Nucleus accumbens (tissue), 56 donors: ENCODE measurements at places on chromosomes 2 and 18.
A peak's percentile ranks its signal among the peaks of the same experiment; 100 is the strongest.

GRCh38 chr2:26344581-26345282 is 1.2 kb upstream of the SELENOI start:
- DNase-seq: no peak

DNA sequence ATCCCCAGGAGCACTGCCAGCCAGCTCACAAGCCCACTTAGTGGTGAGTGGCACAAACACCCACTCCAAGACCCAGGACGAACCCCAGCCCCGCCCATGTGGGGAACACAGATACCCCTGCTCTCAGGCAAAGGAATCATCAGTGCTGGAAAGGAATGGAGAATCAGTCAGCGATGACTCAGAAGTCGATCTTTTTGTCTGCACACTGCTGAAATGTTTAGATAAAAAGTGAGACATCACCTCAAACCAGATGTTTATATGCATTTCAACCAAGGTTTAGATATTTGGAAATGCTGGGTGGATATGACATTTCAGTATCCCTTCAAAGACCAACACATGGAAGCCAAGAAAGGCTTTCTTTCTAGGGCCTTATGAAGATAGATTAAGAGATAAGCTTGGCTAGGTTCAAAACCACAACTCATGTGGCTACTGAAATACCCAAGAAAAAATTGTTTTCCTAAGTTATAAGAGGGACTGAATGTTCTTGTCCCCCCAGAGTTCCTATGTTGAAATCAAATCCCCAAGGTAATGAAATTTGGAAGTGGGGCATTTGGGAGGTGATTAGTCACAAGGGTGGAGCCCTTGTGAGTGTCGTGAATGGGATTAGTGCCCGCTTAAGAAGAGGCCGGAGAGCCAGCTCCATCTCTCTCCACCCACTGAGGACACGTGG is 43.7 kb downstream of the POU3F3 start:
- DNase-seq: no peak

DNA sequence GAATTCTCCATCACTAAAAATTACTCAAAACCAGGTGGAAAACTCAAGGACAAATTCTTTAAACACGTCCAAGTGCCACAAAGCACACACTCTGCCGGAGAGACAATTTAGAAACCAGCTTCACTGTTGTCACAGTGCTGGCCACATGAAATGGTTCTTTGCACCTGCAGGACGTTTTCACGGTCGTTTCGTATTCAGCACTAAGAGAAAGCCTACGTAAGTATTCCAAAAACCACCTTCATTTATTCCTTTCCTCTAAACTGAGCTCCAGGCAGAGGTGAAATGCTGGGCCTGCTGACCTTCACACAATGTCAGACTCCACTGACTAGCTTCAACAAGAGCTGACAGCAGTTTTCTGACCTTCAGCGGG is 680 bp downstream of the ATP5F1A start:
- DNase-seq: no peak

DNA sequence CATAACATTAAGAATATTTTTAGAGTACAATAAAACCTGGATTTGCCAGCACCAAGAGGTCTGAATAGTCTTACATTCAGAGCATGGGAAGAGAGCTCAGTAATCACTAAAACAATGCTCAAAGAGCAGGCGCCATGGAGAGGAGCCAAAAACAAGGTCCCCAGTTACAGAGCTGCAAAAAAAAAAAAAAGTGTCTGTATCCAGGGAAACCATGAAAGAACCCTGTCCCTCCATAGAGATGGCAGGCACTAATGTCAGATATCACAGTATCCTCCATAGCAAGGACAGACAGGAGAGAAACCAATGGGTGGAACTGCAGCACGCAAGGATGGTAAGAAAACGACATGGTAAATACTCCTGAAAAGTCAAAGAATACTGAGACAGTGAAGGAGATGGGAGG is 19.5 kb downstream of the FBXO15 start:
- DNase-seq: peak; percentile 7

DNA sequence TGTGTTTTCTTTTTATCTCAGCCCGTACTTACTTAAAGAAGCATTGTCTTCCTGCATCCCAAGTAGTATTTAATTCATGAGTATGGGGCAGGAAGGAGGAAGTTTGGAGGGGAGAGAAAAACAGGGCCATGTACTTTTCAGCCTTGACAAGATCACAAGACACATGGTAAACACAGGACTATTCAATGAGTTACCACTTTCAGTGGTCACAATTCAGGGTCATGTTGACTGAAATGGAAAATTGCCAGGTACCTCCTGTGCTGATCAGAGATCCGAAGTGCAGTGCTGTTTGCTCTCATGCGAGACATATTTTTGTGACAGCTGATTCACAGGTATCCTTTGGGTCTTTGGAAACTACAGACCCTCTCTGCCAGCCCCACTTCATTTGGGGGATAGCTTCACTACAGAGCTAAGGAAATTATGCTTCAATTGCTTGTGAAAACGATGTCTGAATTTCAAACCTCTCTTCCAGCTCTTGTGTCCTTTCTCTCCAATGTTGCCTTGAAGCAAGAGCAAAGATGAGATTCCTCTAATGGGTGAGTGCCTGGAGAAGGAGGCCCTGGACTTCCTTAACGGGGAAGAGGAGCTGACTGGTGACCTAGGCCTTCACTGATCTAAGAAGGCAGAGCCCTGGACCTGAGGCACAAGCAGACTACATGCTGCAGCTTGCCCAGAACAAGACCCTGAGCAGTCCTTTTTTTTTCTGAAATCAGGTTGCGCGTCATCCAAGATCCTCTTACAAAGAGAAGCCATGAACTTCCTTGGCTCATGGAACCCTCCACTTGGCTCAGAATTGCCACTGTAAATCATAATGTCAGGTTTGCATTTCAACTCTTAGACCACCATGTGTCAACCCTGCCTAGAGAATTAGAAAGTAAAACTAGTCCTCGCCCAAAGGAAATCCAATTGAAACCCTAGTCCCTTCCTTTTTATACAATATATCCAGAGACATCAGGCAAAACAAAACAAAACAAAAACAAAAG is 44.1 kb downstream of the EVA1A start:
- DNase-seq: no peak

DNA sequence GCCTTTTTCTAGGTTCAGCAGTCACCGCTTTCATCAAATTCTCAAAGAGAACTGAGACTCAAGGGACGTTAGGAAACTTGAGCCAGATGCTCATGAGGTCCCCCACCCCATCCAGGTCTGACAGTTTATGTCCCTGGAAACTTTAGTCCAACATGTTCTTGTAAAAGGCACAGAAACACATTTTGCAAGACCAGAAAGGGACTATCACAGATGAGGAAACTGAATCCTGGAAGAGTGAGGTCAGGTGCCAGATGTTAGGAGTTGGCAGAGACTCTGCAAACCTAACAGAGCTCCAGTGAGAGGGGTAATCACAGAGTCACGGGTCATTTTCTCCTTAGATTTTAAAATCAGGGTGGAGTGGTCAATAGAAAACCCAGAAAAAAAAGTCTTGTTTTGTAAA is 76.6 kb downstream of the RDH14 start:
- no peak for DNase-seq

DNA sequence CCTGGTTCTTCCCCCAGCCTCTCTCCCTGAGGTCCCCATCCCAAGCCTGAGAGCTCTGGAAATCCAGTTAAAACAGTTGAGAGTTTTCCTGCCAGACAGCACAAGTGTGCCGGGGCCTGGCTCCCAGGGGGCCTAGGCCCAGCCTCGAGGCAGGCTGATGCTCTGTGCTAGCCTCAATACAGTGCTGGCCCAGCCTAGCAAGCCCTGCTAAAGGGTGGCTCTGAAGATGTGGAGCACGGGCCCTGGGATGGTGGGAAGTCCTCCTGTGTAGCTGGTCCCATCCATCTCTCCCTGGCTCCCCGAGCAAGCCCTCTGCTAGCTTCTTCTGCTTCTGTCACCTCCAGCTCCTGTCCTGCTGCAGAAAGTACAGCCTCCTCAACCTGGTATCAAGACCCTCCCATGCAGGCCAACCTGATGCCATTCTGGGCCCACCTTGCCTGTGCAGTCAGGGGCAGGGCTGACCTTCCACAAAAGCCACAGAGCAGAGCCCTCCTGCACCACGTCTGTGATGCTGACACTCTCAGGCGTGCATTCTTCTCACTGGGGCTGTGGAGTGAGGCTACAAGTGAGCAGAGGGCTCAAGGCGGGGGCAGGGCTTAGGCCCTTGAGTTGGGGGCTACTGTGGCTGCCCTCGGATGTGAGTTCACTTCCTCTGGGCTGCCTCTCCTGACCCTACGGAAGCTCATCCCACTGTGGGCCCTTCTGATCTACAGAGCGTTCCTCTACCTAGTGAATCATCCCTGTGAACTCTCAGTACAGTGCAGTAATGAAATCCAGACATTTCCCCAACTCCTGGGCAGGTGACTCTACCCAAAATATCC is 60.1 kb upstream of the LAPTM4A start:
- DNase-seq: no peak

DNA sequence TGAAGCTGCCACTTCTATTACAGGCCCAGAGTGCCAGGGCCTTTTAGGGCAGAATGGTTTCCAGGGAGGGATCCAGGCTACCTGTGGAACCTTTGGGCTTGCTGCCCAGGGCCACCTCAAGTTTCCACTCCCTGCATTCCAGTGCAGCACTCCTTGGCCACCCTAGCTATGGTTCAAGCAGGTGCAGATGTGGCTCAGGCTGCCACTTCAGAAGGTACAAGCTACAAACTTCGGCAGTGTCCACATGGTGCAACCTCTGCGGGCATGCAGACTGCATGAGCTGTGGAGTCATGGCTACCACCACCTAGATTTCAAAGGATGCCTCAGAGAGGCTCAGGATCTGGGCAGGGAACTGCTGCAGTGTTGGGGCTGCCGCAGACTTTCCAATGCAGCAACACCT is 248.1 kb upstream of the UBE2E3 start:
- DNase-seq: no peak

- no peak for DNase-seq
Observed at GRCh38 chr2:15677141-15677843, 85.6 kb downstream of the DDX1 start.

DNA sequence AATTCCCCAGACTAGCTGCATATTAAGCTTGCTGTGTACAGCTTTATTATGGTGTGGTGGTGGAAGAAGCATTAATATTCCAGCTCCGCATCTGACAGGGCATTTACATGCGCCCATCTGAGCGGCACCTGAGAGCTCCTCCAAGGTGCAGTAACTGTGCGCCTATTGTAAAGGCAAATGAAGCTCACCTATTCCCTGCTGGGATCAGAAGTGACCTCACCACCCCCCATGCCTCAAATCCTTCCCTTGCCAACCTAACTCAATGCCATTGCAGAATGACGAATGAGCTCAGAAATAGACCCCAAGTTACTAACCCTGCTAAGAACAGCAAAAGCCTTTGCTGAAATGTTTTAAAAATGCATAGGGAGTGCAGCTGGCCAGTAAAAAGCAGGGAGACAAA is 14.3 kb downstream of the BCL11A start:
- no peak for DNase-seq

GRCh38 chr2:134773335-134773734 is 54.5 kb upstream of the TMEM163 start:
- DNase-seq: no peak

GRCh38 chr2:88709181-88709631 is 17.7 kb downstream of the RPIA start:
- no peak for DNase-seq

GRCh38 chr2:193463011-193463410 is 1268.3 kb upstream of the TMEFF2 start:
- no peak for DNase-seq

GRCh38 chr2:216015722-216016464 is 2.5 kb upstream of the MREG start:
- no peak for DNase-seq

DNA sequence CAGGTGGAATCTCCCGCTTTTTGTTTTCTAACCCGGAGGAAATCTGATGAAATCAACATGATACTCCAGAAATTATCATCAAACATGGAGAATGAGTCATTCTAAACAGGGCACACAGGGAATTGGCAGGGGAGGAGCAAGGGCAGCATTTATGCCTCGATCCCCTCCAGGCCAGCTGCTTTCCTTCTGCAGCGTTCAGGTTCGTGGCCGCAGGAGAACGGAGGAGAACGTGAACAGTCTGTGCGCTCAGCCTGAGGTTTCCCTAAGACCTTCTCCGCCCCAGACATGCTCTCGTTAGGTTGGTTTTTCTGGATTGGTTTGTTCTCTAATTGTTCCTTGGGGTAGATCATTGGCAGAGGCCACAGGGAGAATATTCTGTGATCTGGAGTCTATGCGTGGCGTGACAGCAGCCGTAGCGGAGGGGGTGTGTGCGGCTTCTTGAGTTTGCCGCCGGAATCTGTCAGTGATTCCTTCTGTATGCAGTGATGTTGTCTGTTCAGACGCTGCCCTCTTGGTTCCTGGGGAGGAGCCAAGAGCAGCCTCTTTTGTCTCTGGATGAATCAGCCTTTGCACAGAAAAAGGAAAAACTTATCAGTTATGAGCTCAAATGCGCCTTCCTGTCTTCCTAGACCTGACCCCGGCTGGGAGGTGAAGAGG is 75.9 kb downstream of the SH3BP4 start:
- DNase-seq: no peak

DNA sequence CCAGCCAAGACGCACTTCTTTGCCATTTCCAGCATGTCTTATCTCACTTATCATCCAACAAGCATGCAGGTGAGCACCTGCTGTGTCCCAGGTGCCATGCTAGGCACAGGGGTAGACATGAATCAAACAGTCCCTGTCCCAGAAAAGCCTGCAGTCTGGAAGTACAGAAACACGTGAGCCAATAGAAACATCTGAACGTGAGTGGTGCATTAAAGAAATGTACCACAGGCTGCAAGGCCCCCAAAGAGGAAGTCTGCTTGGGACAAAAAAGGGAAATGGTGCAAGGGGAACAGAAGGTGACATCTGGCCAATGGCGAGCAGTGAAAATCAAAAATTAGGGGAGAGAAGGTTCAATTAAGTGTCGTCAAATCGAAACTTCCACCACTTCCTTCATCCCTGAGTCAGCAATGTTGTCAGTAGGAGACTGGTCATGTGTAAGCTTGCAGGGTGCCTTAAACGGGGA is 17.6 kb upstream of the TMEM247 start:
- no peak for DNase-seq

- DNase-seq: no peak
Observed at GRCh38 chr18:11909591-11910026, 1.5 kb upstream of the MPPE1 start.

GRCh38 chr2:42556315-42556890 is 12.0 kb upstream of the MTA3 start:
- DNase-seq: no peak

- no peak for DNase-seq
Observed at GRCh38 chr2:44237221-44237620, 38.1 kb upstream of the SLC3A1 start.

GRCh38 chr2:9332136-9332852 is 91.0 kb downstream of the ITGB1BP1 start:
- no peak for DNase-seq

GRCh38 chr2:190053426-190053825 is 9.1 kb downstream of the MSTN start:
- no peak for DNase-seq

GRCh38 chr2:188631037-188631809 is 339.5 kb downstream of the GULP1 start:
- DNase-seq: no peak
